ENCODE measurements at places on chromosomes 3 and 15.

DNA sequence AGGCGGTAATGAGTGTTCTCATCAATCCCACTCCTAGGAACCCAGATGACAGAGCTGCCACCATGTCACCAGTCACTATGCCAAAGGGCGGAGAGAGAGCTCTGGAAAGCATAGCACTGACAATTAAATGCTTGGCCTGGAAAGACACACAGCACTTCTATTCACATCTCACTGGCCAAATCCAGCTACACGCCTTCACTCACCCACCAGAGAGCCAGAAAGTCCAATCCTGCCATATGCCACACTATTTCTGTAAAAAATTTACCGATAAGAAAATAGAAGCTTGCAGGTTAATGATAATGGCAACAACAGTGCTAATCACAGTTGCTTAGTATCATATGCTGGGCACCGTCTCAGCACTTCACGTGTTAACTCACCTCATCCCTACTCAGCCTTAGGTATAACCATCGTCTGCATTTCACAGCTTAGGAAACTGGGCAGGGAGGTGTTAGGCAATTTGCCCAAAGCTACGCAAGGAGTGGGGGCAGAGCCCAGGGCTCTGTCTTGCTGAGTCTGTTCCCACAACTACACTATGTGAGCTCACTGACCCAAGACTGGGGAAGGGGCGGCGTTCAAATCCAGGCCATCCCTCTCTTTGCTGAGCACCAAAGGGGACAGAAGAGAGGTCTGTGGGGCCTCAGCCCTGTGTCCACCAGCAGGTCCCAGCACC, 16.5 kb downstream of the KLHL25 start:
- DNase-seq = no peak

DNA sequence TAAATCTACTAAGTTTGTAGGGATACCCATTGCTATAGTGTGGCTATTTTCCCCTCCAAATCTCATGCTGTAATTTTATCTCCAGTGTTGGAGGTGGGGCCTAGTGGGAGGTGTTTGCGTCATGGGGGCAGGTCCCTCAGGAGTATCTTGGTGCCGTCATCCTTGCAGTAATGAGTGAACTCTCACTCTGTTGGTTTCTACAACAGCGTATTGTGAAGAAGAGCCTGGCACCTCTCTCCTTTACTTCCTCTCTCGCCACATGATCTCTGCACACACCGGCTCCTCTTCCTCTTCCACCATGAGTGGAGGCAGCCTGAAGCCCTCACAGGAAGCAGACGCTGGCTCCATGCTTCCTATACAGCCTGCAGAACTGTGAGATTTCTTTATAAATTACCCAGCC, 34.0 kb upstream of the TRPM1 start:
- no peak for DNase-seq

DNA sequence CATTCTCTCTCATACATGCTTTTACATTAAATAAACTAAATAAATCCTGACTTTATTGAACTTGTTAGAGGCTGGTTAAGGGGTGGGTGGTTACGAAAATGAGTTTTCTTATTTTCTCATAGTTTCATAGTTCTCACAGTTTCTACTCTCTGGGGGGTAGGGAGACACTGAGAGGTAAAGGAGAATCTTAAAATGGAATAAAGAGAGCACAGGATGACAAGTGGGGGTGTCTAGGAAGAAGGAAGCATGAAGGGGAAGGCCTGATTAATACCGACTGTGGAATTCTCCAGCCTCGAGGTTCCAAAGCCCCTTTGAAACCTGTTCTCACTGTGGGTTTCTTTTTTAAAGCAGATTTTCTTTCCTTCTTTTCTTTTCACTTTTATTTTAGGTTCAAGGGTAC, 66.4 kb upstream of the TRA2B start:
- DNase-seq = no peak

DNA sequence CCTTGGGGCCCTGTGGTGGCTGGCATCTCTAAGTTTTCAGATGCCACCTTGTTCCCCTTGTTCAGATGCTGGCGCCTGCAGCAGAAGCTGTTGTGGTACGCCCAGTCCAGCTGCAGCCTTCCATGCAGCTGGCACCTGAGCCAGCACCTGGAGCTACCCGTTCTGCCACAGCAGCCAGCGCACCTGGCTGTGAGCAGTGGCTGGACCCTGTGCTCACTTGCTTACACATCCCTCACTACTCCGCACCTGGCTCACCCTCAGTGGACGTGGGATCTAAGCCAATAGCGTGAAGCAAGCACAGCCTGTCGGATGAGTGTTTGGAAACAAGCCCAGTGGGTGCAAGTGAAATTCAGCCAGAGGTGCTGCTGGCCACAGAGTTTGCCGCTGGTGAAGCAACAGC, 607.5 kb upstream of the BCHE start:
- DNase-seq = no peak

GRCh38 chr3:115325539-115325938, 178.5 kb upstream of the ZBTB20 start:
- peak; percentile 22 for DNase-seq

DNA sequence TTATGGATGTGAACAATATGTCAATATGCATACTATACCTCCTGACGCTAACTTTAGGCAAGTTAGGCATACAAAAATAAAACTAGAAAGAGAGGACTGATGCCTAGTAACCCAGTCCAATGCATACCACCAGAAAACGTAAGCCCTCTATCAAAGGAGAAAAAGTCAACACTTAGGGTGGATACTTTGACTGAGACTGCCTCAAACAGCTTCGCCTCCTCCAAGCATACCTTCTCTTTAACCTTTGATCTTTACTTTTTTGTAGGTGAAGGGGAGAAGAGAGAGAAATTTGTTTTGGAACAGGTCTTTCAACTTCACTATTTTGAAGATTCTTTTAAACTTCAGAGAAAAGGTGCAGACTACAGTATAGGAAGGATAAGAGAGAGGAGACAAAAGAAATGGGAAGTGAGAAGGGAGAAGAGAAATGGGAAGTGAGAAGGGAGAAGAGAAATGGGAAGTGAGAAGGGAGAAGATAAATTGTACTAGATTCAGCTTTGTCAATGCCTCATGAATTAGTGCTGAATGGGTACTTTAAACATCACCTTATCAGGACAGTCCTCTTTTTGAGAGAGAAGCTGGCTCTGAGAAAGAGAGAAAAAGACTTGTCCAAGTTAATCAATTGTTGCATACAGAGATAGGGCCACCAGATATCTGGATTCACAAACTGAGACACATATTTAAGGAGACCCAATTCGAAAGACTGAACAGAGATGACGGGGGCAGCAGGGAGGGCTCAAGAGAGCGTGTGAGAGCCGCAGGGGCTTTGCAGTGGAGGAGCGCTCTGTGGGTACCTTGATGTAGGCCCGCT, 1.0 kb downstream of the P3H2 start:
- DNase-seq = no peak

DNA sequence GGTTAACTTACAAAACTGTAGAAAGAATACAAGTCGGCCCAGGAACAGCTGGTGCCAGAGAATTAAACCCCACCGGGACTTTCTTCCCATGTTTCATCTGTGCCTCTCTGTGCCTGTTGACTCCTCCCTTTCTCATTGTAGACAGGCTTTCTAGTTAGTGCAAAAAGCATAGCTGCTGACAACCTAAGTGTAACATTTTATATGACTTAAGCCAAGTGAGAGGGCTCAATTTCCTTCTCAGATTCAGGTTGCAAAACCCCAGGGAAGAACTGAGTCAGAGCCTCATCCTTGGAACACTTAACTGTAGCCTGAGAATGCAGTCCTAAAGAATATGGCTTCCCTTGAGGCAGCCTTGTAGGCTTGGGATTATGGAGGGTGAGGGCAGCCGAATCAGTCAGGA, 302.5 kb upstream of the AZI2 start:
- no peak for DNase-seq

- DNase-seq = no peak
These were observed 14.9 kb downstream of the ARL8B start for GRCh38 chr3:5136919-5137429.

DNA sequence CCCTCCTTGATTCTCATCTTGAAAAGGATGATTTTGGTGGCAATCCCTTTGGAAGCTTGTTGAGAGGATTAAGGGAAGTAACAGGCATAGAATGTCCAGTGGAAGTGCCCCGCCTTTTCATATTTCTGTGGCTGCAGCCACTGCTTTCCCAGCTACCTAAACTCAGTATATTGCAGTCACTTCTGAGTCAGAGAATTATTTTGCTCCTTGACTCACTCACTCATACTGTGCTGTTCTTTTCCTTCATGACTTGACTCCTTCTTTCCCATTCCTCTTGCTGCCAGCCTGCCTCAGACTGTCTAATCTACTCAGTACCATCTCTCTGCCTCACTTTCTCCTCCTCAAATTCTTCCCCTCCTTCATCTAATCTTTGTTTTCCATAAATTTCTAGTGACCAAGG, 26.5 kb upstream of the POLR2M start:
- DNase-seq = no peak

- DNase-seq = no peak
These were observed 25.8 kb downstream of the KLHL6 start for GRCh38 chr3:183529717-183530116.

DNA sequence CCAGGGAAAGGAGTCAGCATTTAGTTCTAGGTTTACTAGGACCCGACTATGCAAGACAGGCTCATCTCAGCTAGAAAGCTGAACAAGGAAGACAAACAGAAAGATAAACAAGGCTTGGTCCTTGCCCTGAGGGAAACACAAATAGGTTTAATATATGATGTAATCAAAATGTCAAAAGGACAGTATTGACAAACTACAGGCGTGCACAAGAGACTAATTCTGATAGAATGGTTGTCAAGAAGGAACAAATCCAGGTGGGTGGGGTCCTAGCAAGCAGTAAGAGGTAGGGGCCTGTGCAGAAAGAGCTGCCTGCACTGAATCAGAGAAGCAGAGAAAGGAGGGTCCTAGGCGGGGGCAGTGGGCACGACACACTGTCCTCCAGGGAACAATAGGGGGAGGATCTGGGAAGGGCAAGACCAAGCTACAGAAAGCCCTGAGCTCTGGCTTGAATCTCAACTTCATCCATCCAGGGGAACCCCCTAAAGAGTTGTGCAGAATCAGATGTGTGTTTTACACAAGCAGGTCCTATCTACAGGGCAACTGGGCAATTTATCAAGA, 23.4 kb downstream of the RFTN1 start:
- DNase-seq = no peak

DNA sequence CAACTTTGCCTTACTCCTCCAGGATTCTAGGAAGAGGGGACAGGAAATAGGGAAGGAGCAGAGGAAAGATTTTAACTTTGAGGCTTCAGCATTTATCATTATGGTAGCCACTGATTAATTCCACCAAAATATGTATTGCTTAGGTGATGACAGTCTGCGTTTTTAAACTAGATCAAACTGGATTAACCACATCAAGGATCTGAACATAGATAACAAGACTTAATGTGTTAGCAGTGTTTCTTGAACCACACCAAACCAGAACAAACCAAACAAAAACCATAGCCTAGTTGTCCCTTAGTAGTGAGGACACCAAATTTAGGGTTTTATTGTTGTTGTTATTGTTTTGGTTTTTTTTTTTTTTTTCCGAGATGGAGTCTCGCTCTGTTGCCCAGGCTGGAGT, 113.5 kb upstream of the LMOD3 start:
- DNase-seq = no peak

DNA sequence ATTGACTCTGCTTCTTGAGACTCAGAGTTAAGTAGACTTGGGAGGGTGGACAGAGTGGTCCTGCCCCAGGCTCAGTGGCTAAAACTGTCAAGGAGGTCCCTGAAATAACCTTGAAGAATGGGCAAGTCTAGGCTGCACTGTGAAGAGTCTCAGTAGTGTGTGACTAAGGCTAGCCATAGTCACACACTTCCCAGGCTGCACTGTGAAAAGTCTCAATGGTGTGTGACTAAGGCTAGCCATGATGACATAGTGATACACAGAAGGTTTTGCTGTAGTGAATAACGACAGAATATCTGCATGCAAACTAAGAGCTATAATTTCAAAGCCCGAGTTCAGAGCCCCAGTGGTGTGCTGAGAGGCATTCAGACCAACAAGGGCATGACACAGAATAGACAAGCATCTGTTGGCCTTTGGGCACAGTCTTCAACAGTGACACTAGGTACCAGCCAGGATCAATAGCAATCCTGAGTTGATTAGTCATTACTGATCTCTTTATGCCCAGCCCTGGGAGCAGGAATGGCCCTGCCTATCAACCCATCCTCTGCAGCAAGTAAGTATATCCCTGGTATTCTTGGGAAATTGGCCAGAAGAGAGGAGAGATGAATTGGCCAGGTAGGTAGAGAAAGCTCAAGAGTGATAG, 72.4 kb upstream of the BBX start:
- DNase-seq = no peak

- no peak for DNase-seq
These were observed 175.4 kb upstream of the TP63 start for GRCh38 chr3:189455641-189456417.

GRCh38 chr3:133865136-133865855, 30.4 kb downstream of the RAB6B start:
- no peak for DNase-seq

GRCh38 chr15:29097168-29097567, 172.5 kb downstream of the NSMCE3 start:
- DNase-seq = no peak

GRCh38 chr3:195258449-195259153, 12.4 kb downstream of the XXYLT1 start:
- DNase-seq = no peak

DNA sequence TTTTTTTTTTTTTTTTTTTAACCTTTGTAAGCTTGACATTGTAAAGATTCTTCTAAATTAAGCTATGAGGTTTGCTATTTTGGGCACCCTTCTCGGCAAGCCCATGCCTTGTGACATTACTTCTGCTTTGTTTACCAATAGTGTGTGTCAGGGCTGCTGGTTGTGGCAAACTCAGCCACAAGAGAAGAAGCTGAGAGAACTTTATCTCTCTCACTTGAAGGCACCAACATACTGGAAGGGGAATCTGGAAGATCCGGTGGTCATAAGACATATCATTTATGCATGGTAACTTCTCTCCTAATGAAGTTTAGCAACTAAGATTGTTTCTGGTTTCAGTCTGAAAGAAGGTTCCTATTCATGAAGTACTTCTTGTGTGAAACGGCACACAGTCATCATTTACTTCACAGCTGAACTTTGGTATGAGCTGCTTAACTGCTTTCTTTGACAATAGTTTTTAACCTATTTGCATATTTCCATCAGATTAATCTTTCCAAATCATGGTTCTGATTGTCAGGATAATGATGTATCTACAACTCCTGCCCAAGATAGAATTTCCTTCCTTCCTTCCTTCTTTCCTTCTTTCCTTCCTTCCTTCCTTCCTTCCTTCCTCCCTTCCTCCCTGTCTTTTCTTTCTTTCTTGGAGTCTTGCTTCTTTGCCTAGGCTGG, 189.3 kb downstream of the NFKBIZ start:
- no peak for DNase-seq

DNA sequence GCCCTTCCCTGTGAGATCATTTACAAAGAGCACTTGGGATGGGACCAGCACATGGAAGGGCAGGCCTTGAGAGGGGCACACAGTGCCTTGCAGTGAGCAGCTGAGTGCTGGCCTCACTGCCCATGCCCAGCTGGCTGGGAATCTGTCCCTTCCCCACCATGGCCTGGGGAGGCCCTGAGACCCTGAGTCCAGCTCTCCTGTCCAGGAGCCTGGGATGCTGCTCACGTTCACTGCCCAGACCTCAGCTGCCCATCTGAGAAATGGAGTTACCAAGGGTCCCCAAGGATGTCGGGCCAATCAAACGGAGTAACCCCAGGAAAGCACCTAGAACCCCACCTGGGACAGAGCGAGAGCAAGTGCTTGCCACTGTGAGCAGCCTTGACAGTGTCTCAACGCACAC, 35.6 kb downstream of the WNT7A start:
- DNase-seq = no peak
